ENCODE measurements at places on chromosomes 2 and 18. TPM values are rescaled to one million over a fixed set of nuclear protein-coding genes. Genes with fewer than 3 reads are reported as not detected.

- no peak for DNase-seq
Observed at GRCh38 chr18:49625021-49625691, 63.3 kb downstream of the LIPG start.

- no peak for DNase-seq
Observed at GRCh38 chr2:160264308-160264707, 64.2 kb upstream of the ITGB6 start.

DNA sequence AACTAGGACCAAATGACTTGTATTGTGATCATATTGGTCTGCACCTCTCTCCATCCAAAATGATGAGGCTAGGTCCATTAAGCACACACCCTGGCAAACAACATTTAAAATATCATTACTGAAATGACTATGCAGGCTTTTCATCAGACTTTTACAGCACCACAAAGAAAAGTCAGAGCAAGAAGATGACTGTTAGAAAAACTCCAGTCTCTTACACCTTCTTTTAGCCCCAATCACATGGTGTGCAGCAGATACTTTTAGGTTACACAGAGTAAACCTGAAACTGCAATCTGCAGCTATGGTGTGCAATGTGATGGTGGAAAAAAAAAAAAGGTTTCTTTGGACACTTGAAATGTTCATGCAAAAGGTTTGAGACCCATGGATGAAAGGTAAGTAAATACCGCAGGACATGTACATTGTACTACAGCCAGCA is 5.4 kb upstream of the POLI start:
- no peak for DNase-seq

Gene LIMS4
- 2.0 TPM for total RNA-seq

DNA sequence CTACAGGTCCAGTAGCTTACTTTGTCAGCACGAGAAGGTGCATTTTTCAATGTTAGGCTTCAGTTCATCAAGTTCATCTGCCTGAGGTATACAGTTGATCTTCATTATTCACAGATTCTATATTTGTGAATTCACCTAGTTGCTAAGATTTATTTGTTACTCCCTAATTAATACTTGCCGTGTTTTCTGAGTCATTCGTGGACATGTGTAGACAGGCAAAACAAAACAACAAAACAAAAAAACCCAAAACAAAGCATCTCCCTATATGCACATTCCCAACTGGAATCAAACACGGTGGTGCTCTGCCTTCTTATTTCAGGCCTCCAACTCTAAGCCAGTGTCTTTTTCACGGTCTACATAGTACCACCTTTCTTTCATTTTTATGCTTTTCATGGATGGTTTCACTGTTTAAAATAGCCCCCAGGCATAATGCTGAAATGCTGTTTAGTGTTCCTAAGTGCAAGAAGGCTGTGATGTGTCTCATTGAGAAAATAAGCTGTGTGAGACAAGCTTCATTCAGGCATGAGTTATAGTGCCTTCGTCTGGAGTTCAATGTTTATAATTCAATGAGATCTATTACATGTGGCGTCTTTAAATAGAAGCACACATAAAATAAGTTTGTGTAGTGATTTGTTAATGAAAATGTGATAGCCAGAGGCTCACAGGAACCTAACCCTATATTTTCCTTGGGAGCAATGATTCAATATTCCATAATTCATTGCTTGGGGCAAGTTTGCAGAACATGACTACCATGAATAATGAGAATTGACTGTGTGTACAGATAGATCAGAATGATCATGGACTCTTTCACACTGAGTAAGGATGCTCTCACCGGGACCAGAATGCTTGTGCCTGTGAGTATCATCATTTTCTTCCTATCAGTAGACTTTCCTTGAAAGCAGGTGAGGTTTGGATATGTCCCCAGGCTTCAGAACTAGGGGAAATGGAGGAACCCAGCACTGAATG is 24.6 kb downstream of the ITGB6 start:
- DNase-seq, result no peak

GRCh38 chr2:105904938-105905337 is 160.2 kb downstream of the NCK2 start:
- no peak for DNase-seq

Gene IL36B
- total RNA-seq, result not detected

GRCh38 chr2:205629091-205629776 is 53.1 kb upstream of the NRP2 start:
- DNase-seq, result no peak

Gene NCOA1
- 46.8 TPM for total RNA-seq

DNA sequence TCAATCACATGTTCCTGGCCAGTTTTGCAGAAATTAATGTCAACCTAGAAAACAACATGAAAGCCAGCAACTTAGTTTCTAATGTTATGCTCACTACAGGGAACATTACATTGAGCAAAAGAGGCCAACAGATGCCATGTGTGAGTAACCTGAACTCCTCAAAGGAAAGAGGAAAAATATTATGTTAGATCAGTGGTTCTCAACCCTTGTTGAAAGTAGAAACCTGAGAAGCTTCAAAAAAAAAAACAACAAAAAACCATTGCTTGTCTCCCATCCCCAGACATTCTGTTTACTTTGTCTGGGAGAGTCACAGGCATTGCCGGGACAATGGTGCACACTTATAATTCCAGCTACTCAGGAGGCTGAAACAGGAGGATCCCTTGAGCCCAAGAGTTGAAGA is 57.7 kb downstream of the METTL4 start:
- DNase-seq, result no peak
